ENCODE measurements at places on chromosomes 1 and 21.

- no peak for DNase-seq
Measured at GRCh38 chr1:3313576-3313950, 140.9 kb upstream of the ARHGEF16 start.

- DNase-seq = no peak
Measured at GRCh38 chr1:3469104-3469848, 14.8 kb downstream of the ARHGEF16 start.

- no peak for DNase-seq
Measured at GRCh38 chr1:42586016-42586415, 72.2 kb upstream of the PPIH start.

- DNase-seq = no peak
Measured at GRCh38 chr1:221200464-221200863, 321.2 kb downstream of the HLX start.

GRCh38 chr1:67717876-67718275 is 32.9 kb downstream of the GADD45A start:
- DNase-seq = no peak

GRCh38 chr1:193113992-193114332 is 7.9 kb upstream of the CDC73 start:
- DNase-seq = no peak

- no peak for DNase-seq
Measured at GRCh38 chr1:8951231-8951630, 5.6 kb downstream of the CA6 start.
